Renal cortical epithelial cell (primary cell): ENCODE measurements at places on chromosomes 1 and 21. TPM values are rescaled to one million over a fixed set of nuclear protein-coding genes. Genes with fewer than 3 reads are reported as not detected.

DNA sequence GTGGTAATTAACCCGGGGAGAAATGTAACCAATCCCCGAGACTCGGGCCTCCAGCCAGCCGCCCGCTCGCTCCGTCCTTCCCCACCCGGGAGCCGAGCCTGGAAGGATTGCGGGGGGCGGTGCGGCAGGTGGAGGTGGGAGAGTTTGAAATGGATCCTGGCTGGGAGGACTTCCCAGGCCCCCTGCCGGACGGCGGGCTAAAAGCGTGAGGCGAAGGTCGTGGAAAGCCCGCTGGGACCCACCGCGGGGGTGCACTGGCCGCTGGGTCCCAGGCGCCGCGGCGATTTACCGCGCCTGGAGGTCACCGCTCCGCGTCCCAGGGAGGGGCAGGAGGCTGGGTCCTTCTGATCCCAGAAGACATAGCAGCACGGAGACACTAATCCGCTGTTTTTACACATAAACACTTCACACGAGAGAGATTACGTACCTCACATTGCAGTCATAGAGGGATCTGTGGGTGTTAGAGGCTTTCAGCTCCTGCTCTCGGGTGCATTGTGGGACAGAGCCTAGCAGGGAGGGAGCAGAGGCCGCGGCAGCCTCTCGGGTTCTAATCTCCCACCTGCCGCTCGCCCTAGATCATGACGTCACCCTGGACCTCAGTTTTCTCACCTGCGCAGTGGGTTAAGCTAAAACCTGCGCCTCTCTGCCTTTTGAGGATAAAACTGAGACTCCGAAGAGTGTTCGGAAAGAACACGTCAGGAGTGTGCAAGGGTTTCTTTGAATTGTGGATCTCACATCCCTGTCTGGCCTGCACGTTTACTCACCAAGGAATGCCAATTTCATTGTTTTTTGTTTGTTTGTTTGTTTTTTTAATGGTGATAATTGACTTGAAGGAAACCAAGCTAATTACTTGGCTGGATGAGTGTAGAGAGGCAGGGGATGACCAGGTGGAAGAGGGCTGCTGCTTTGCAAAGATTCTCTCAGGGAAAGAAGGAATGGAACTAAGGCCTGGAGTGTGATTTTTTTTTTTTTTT, 17.1 kb upstream of the TMEM9 start:
- DNase-seq, result peak; percentile 57

DNA sequence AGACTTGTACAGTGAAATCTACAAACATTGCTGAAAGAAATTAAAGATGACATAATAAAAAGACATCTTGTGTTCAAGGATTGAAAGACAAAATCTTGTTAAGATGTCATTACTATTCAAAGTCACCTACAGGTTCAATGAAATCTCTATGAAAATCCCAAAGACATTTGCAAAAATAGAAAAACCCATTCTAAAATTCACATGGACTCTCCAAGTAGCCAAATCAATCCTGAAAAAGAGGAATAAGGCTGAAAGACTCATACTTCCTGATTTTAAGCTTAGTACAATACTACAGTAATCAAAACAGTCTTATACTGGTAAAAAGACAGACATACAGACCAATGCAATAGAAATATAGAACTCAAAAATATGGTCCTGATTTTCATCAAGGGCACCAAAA, 78.6 kb downstream of the PCSK9 start:
- no peak for DNase-seq

GRCh38 chr1:29227511-29227910, 3.2 kb downstream of the MECR start:
- peak; percentile 40 for DNase-seq

DNA sequence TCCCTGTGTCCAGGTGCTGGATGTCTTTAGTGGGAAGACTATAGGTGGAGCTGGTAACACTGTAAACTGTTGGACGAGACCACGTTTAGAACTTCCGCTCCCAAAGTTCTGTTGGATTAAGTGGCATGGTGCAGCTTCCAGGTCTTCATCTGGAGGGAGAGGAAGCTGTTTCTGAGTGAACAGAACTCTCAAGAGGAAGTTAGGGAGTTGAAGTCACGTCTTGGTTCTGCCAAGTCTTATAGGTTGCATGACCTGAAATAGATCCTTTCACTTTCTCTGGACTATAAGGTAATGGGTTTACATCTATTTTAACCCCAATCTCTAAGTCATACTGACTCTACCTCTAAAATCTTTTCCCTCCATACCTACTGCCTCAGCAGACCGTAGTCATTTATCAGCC, 97.4 kb upstream of the TNR start:
- DNase-seq, result no peak

ZNF648 gene
- not detected in 2 replicates for total RNA-seq

FALEC gene
- not detected in 2 replicates for total RNA-seq

DNA sequence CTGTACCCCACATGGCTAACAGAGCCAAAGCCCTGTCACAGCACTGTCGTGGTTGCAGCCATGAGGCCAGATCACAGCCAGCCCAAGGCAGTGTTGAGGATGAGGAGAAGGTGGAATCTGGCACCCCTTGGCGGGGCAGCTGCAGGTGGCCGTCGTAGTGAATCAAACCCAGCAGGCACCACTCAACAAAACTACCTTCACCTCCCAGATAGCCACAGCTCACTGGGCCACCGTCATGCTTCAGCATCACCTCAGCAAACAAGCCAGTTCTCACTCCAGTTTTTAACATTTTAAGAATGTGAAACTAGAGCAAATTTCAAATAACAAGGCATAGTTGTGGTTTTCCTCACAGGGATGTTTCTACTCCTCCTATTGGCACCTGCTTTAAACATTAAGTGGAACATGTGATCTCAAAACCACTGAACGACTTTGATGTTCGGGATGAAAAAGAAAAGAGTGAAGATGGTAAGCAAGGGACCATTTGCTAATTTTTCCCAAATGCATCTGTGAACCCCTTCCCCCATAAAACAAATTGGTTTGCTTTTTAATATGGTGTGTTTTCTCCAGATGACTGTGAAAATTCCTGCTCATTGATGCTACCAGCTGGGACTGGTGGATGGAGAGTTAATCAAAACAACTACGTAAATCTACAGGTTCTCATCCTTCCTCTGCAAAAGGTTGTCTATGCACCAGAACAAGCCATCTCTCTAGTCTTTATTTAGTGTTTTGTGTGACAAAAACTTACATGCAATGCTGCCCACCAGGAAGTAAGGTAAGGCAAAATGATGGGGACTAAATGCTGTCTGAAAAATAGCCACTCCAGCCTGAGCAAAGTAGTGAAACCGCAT, 45.5 kb downstream of the TOR1AIP2 start:
- DNase-seq, result peak; percentile 59

GRCh38 chr1:58041621-58042020, 504.9 kb downstream of the OMA1 start:
- DNase-seq, result peak; percentile 82

- peak; percentile 44 for DNase-seq
Measured at GRCh38 chr21:26127918-26128317, 42.7 kb downstream of the APP start.

DNA sequence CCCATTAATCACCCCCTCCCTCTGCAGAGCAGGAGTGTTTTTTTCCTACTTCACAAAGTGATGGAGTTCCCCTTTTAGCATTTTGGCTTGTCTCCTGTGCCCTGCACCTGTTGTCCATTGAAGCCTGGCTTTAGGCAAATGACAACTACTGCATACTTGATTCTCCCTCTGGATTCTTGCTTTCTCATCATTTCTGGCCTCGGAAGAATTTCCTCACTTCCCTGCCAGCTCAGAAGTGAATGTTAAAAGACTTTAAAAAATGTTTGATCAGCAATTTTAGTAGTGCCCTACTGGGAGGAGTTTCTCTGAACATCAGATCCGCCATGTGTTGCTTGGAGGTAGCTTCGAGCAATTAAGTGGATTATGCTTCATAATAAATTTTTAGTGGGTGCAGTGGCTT, 28.1 kb downstream of the RCOR3 start:
- no peak for DNase-seq

TFF2 gene
- total RNA-seq, result not detected in 2 replicates

NUP133 gene
- 43.2 and 47.5 TPM in 2 replicates for total RNA-seq

ITPKB gene
- 1.6 and 5.9 TPM in 2 replicates for total RNA-seq

GRCh38 chr21:43637530-43638158, 21.6 kb downstream of the HSF2BP start:
- no peak for DNase-seq

BRDT gene
- total RNA-seq, result not detected in 2 replicates
